ENCODE measurements at places on chromosomes 12 and 14.
A peak's percentile ranks its signal among the peaks of the same experiment; 100 is the strongest.

DNA sequence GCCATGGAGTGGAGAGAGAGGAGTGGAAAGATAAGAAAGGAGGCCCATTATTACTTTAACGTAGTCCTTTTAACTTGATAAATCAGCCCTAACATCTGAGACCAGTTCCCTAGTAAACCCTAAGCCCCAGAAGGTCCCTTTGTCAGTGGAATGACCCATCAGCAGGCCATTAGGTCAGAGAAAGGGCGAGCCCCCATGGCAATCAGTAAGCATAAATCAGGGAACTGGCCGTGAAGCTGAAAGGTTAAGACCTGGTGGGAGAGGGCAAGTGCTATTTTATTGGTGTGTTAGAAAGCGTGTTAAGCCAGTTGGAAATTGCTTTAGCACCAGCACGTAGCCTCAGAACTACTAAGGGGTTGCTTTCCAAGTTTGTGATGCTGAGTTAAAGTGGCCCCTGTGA is 708.0 kb downstream of the BCL11B start:
- no peak for DNase-seq

- DNase-seq = no peak
Observed at GRCh38 chr14:24948261-24948847, 101.6 kb downstream of the STXBP6 start.

DNA sequence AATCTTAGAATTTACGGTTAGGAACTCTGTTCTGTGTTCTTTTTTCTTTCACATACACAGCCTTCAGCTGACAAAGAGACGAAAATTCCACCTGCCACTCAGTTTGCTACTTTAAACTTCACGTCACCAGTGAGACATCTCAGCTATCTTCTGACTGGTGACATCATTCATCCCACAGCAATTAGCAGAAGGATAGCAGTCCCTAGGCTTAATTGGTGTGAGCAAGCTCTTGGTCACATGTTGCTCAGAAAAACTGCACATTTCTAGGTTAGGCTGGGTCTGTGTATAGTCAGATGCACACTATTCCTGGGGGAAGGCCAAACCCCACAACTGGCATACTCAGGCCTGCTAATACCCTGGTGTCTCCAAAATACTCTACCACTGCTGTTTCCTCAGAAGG is 23.9 kb downstream of the SLC7A7 start:
- DNase-seq = no peak

GRCh38 chr12:69929531-69929930 is 104.5 kb downstream of the MYRFL start:
- DNase-seq = no peak

- peak; percentile 57 for DNase-seq
Observed at GRCh38 chr14:73462815-73463214, 4.5 kb upstream of the NUMB start.

DNA sequence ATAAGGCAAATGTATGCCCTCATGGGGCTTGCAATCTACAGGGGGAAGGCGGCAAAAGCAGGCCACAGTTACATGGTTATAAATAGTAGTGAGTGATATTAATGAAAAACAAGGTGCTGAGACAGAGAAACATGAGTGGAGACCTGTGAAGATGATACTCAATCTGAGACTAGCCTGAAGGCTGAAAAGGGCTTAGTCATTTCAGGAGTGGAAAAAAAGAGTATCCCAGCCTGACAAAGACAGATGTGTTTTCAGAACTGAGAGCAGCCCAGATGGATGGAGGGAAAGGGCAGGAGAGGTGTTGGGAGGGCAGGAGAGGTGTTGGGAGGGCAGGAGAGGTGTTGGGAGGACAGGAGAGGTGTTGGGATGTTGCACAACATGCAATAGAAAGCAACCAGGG is 181.9 kb downstream of the C12orf42 start:
- no peak for DNase-seq

DNA sequence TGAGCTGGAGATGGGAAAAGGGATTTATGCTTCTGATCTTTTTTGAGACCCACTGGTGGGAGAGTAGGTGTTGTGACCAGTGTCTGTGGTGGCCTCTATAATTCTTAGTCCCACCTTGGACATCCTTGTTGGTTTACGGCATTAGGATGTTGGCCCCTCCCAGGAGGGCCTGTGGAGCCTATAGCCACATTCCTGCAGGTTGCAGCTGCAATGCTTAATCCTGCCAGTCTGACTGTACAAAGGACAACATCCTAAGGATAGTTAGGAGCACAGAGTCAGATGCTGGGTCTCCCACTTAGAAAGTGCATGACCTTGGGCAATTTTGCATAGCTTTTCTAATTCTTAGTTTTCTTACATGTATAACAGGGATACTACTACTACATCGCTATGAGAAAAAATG is 150.9 kb upstream of the SLC38A2 start:
- no peak for DNase-seq

- DNase-seq = no peak
Observed at GRCh38 chr12:125773033-125773640, 707.9 kb downstream of the AACS start.

GRCh38 chr12:93784339-93785086 is 107.3 kb downstream of the CRADD start:
- peak; percentile 87 for DNase-seq

GRCh38 chr12:92952394-92952793 is 23.3 kb upstream of the EEA1 start:
- no peak for DNase-seq

GRCh38 chr12:896031-896430 is 53.5 kb downstream of the RAD52 start:
- no peak for DNase-seq

Measured in dermis blood vessel endothelial cell (primary cell).